ENCODE measurements at places on chromosomes 3 and 15.

DNA sequence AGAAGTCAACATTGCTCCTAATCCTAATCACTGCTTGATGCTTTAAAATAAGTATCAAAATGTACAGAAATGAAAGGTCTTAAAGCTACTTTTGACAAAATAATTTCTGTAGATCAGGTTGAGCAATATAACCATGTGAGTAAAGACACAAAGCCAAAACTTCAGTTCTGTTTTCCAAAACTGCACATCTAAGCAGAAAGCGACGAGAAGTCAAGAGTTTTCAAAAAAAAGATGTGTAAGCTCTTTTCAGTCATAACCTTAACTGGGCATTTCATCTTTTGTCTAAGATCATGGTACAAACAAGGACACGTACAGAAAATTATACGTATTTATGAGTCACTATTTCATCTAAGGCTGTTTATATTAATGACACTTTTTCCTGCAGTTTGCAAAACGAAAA is 608.8 kb downstream of the FOXP1 start:
- DNase-seq, result no peak

GRCh38 chr3:158571969-158572765 is 1.2 kb downstream of the MLF1 start:
- no peak for DNase-seq

- DNase-seq, result no peak
These were observed 34.6 kb upstream of the PLOD2 start for GRCh38 chr3:146195605-146196004.

- no peak for DNase-seq
These were observed 1093.2 kb downstream of the FHIT start for GRCh38 chr3:60158035-60158434.

GRCh38 chr3:11932636-11933035 is 71.6 kb upstream of the SYN2 start:
- no peak for DNase-seq

DNA sequence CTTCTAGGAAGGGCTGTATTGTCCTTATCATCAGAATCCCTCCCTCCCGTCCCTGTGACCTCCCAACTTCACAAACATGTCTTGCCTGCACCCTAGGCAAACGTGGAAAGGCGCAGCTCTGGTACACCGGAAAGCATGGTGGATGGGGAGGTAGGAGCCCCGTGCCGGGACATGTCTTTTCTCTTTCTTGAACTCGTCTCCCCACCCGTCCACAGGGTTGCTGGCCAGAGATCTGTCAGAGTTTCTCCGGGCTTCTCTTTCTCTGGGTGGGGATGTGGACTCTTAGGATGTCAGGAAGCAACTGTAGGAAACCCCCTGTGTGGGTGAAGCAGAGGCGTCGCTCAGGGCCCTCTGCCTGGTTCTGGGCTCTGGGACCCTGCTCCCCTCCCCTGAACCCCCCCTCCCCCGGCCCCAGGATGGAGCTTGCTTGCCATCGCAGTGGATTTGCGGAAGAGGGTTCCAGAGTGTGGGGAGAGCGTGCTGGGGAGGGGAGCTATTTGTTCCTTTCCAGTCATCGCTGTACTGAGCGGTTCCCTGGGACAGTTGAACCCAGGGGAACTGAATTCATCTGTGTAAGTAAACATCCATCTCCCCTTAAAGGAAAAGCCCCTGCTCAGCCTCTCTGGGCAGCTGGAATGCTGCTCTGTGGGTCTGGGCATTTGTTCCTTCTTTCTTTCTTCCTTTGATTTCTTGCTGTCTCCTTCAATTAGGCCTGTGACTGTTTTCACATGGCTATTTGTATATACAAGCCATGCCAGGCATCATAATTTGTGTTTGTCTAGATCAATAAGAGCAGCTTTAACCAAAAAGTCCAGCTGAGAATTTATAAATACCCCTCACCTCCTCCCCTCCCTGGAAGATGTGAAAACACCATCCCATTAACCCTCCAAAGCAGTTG is 72.8 kb downstream of the SMAD3 start:
- no peak for DNase-seq

DNA sequence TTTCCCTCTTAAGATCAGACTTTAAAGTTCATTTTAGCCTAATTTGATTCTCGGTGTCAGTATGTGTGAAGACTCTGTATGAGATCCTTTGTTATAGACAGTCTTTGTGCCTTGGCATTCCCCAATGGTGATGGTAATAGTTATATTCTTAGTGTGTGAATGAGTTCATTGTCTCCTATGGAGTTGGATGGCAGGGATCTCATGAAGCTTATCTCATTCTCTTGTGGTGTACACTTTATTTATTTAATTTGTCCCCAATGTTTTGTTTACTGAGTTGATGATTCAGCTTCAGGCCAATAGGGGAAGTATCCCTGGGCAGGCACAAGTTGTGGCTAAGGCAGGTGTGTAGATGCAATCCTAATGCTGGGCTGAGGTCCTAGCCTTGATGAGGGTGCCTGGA is 222.0 kb upstream of the DPPA4 start:
- DNase-seq, result no peak

DNA sequence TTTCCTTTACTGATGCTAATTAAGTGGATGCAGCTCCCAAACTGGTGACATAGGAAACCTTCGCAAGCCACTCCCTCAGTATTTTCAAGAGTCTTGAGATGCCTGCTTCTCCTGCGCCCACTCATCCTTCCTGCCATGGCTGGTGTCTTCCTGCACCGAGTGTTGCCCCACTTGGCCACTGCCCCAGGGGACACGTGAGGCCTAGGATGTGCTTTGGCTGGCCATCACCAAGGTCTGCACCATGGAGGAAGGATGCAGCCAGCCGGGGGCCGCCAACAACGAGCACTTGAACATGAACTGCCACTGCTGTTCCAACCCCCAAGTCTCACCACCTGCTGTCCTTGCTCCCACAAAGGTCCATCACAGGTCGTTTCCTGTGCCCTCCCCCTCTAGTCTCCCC is 34.1 kb downstream of the EPHB3 start:
- no peak for DNase-seq

GRCh38 chr15:77402740-77403379 is 17.0 kb downstream of the PEAK1 start:
- no peak for DNase-seq

DNA sequence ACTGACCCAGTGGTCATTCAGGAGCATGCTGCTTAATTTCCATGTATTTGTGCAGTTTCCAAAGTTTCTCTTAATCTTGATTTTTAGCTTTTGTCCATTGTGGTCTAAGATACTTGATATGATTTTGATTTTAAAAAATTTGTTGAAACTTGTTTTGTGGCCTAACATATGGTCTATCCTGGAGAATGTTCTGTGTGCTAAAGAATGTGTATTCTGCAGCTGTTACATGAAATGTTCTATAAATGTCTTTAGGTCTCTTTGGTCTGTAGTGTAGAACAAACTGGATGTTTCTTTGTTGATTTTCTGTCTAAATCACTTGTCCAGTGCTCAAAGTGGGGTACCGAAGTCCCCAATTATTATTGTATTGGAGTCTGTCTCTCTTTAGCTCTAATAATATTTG is 17.4 kb downstream of the CEP63 start:
- no peak for DNase-seq

DNA sequence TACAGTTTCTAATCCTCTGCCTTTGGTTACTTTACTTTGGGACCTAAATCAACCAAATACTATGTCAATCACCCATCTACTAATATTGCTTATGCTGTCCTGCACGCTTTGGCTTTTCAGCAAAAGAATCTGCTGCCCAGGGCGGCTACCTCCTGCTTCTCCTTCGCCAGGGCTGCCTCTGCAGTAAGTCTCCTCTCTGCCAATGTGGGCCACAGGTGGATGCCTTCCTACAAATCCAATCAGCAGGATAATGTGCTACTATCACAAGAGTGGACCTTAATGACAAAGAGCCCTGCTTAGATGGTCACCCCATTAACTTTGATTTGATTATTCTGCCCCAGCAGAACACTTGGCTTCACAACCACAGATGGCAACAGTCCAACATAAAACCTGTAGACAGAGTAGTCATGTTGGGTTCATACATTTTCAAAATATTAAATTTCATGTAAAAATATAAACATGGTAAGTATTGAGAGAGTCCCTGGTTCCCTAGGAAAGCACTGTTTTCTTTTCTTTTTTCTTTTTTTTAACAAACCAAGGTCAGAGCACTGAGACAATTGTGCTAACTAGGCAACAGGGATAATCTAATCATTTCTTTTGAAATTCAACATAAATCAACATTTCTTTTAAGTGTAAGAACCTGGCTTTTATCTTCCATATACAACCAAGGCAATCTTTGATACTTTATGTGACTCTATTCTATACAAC is 298.3 kb downstream of the ZBTB20 start:
- no peak for DNase-seq

DNA sequence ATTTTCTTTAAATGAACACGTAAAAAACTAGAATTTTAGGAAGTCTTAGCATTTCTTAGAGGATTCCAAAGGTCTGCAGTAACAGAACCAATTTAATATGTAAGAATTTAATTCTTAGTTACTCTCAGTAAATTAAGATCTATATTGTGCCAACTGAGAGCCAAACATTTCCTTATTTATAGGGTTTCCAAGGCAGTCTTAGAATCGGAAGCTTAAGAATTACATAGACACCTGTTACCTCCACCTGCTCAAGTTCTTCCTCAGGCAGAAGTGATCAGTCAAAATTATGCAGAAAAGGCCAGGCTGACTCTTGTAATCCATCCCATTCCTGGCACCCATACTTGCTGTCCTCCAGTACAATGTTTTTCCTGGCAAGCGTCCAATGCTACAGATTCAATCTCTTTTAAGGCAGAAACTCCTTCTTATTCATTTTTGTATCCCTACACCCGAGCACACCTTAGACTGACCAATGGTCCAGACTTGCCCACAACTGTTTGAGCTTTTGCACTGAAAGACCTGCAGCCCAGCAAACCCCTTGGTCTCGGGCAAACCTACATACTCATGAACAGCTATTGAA is 64.3 kb downstream of the NCEH1 start:
- DNase-seq, result no peak

DNA sequence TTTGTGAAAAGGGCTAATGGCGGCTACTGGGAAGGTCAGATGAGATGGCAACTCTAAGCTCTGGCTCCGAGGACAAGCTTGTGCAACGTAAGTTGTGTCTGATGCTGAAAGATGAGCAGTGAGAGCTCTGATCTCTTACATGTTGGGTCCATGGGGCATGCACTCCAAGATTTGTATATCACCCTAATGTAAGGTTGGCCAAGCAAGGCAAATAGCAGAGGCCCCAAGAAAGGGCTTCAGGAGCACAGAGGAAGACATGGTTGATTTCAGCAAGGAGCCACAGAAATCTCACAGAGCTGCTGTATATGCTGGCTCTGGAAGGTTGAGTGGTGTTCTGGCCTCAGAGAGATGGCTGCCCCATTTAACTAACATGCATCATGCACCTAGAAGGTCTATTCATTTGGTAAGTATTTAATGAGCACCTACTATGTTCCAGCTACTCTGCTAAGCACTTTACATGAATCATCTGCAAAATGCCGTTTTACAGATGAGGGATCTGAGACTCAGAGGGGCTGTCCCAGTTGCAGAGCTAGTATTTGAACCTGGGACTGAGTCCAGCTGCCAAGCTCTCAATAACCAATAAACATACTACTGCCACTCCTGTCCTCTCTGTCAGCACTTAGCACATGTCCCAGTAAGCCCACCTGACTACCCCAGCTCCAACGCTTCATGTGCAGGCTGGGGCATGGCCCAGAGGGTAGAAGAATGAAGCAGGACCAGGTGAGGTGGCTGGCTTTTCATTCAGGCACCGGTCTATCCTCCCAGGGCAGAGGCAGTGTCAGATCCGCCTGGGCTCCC is 27.8 kb upstream of the ATP2B2 start:
- DNase-seq, result no peak

DNA sequence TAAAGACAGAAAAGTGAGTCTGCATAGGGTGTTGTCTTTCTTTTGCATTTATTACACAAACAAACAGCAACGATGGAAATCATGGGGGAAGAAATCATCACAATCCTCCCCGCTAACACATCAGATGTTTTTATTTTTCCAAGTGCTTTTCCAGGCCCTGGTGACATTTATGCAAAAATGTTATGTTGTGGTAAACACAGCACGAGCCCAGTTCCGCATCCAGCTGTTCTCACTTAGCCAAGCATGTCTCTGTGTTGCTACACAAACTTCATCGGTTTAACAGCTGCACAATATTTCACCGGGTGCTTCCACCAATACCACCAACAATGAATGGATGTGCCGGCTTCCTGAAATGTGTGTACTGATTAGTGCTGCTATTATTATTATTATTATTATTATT is 53.7 kb upstream of the ABHD17C start:
- DNase-seq, result no peak

DNA sequence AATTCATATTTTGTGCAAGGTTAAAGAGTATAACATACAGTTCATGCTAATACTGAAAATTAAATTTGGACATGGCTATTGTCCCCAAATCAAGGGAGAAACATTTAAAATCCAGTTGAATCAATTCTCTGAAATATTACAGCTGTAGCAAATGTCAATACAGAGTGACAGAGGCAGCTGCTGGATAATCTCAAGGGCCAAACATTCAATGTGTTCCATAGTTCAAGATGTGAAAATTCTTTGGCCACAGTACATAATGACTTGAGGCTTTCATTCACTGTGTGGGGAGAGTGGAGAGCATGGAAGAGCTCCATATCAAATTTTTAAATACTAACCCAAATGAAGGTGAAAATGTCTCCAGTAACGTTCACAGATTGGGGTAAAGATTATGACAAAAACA is 1192.8 kb upstream of the CADM2 start:
- DNase-seq, result no peak

GRCh38 chr3:3170998-3171397 is 8.5 kb downstream of the CRBN start:
- DNase-seq, result no peak

- DNase-seq, result no peak
These were observed 176.7 kb downstream of the CHL1 start for GRCh38 chr3:373193-373779.

- no peak for DNase-seq
These were observed 264.0 kb upstream of the CRBN start for GRCh38 chr3:3443482-3443881.

DNA sequence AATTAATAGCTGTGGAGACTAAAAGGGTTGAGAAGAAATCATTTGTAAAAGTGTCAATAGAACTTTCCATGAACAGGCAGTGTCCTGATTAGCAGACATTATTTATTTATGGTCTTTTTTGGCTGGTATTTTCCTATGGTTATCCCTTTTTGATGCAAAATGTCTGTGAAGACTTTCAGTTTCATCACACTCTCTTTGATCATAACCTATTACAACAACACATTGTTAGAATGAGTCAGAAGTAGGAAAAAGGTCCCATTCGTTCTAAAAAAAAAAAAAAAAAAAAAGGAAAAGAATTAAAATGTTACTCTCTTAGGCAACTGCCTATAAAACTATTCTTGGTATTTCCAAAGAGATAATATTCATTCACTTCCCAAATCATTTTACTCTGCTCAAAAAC is 62.1 kb downstream of the SLC49A4 start:
- DNase-seq, result peak; percentile 5

DNA sequence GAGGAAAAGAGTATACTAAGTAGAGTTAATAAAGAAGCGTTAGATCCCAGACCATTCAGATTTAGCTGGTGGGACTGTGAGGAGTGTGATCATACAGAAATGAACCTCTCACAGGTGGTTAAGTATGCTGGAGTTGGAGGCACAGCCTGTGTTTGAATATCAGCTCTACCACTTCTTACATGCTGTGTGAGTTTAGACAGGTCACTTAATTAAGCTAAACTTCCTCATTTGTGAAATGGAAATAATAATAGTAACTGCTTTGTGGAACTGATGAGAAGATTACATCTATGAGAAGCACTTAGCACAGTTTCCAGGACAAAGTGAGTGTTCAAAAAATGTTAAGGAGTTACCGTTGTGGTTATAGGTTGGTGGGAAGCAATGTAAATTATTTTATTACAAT is 8.4 kb downstream of the ACP3 start:
- no peak for DNase-seq

- DNase-seq, result peak; percentile 1
These were observed 73.4 kb downstream of the NUP210 start for GRCh38 chr3:13346481-13347389.

All from RWPE1 (cell line).